Mesothelial cell of epicardium (in vitro differentiated cells): ENCODE measurements at places on chromosomes 7 and 10. TPM values are rescaled to one million over a fixed set of nuclear protein-coding genes. Genes with fewer than 3 reads are reported as not detected.

The OGDHL gene
- 10.4 to 13.0 TPM (median 12.7 TPM) in 3 replicates for total RNA-seq

The THAP5 gene
- 23.2 to 28.4 TPM (median 25.9 TPM) in 3 replicates for total RNA-seq

The C7orf57 gene
- total RNA-seq: not detected in 3 replicates

The EN2 gene
- total RNA-seq: not detected in 3 replicates

The CALML3 gene
- total RNA-seq: 0.07 TPM in 1 of 3 replicates, not detected in the others

The TES gene
- 131 to 146 TPM (median 137 TPM) in 3 replicates for total RNA-seq

The BMPER gene
- total RNA-seq: 1.7 to 3.0 TPM (median 2.1 TPM) in 3 replicates

The PDLIM1 gene
- 121 to 131 TPM (median 122 TPM) in 3 replicates for total RNA-seq

The BTBD16 gene
- total RNA-seq: not detected in 3 replicates

The LLCFC1 gene
- not detected in 3 replicates for total RNA-seq

The KCNH2 gene
- total RNA-seq: 11.2 to 12.3 TPM (median 11.7 TPM) in 3 replicates

The IGFBP1 gene
- total RNA-seq: not detected in 3 replicates

The SFTPD gene
- total RNA-seq: 1.7 to 2.7 TPM (median 2.2 TPM) in 3 replicates

The MLXIPL gene
- total RNA-seq: 1.5 to 2.6 TPM (median 2.0 TPM) in 3 replicates

The BHLHA15 gene
- 0.57 to 1.0 TPM in 2 of 3 replicates, not detected in the other for total RNA-seq

The CYP2C19 gene
- total RNA-seq: not detected in 3 replicates

The SLC25A13 gene
- total RNA-seq: 42.3 to 47.4 TPM (median 43.1 TPM) in 3 replicates

The UCN3 gene
- total RNA-seq: not detected in 3 replicates

The ACTR3C gene
- 0.40 to 0.84 TPM (median 0.47 TPM) in 3 replicates for total RNA-seq

The GIGYF1 gene
- total RNA-seq: 98.5 to 99.2 TPM (median 99.1 TPM) in 3 replicates

The TYW1B gene
- total RNA-seq: 3.6 to 5.3 TPM (median 5.1 TPM) in 3 replicates

The ABCA13 gene
- total RNA-seq: 0.24 to 0.29 TPM (median 0.25 TPM) in 3 replicates

The CSGALNACT2 gene
- total RNA-seq: 14.3 to 15.4 TPM (median 14.8 TPM) in 3 replicates

The CHN2 gene
- total RNA-seq: 6.9 to 8.0 TPM (median 7.0 TPM) in 3 replicates

The RASA4B gene
- 6.5 to 8.4 TPM (median 8.2 TPM) in 3 replicates for total RNA-seq

The TMEM140 gene
- total RNA-seq: 0.14 to 0.40 TPM in 2 of 3 replicates, not detected in the other

The BBS9 gene
- 23.1 to 26.9 TPM (median 24.2 TPM) in 3 replicates for total RNA-seq

The MMD2 gene
- not detected in 3 replicates for total RNA-seq

The SUGCT gene
- 8.4 to 9.8 TPM (median 8.9 TPM) in 3 replicates for total RNA-seq

The LRGUK gene
- 0.96 to 1.0 TPM (median 1.00 TPM) in 3 replicates for total RNA-seq

The SLC37A3 gene
- total RNA-seq: 109 to 128 TPM (median 116 TPM) in 3 replicates

The SLC35G1 gene
- 7.3 to 7.5 TPM (median 7.3 TPM) in 3 replicates for total RNA-seq

The LRRC4 gene
- 2.3 to 3.2 TPM (median 2.9 TPM) in 3 replicates for total RNA-seq

The PRKRIP1 gene
- 50.3 to 57.7 TPM (median 53.7 TPM) in 3 replicates for total RNA-seq

The OR2A5 gene
- not detected in 3 replicates for total RNA-seq

The CCDC3 gene
- total RNA-seq: 5.2 to 5.7 TPM (median 5.4 TPM) in 3 replicates

The GIMAP6 gene
- total RNA-seq: not detected in 3 replicates

The MCU gene
- total RNA-seq: 44.6 to 51.4 TPM (median 50.0 TPM) in 3 replicates

The GAD2 gene
- not detected in 3 replicates for total RNA-seq

The SGPL1 gene
- total RNA-seq: 89.9 to 98.3 TPM (median 90.8 TPM) in 3 replicates

The ARHGAP21 gene
- total RNA-seq: 117 to 119 TPM (median 119 TPM) in 3 replicates

The MRPL43 gene
- 66.7 to 70.2 TPM (median 69.4 TPM) in 3 replicates for total RNA-seq

The ZNF736 gene
- not detected in 3 replicates for total RNA-seq
